GM10248 (cell line): ENCODE measurements at places on chromosomes 2 and 18.

- DNase-seq: no peak
Measured at GRCh38 chr2:17918789-17919188, 40.3 kb downstream of the KCNS3 start.

GRCh38 chr18:13630716-13631268 is 95.6 kb downstream of the FAM210A start:
- no peak for DNase-seq

GRCh38 chr18:58902961-58903360 is 38.3 kb downstream of the ZNF532 start:
- no peak for DNase-seq

- no peak for DNase-seq
Measured at GRCh38 chr2:1674766-1675397, 69.4 kb downstream of the PXDN start.

DNA sequence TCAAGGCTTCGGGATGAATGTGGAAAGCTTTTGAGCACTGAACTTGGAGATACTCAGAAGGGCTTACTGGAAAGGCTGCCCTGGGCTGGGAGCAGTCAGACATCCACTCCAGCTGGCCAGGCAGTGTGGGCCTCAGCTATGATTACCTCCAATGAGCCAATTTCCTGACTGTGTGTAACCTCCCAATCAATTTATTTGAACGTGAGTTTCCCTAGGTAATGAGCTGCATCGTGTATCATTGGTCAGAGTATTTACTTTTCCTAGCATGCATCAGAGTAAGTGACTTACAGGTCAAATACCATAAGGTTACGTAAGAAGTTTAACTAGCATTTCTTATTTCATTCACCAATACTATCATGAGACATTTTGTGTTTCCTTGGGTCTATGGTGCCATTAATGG is 11.0 kb upstream of the CTAGE1 start:
- DNase-seq: no peak

DNA sequence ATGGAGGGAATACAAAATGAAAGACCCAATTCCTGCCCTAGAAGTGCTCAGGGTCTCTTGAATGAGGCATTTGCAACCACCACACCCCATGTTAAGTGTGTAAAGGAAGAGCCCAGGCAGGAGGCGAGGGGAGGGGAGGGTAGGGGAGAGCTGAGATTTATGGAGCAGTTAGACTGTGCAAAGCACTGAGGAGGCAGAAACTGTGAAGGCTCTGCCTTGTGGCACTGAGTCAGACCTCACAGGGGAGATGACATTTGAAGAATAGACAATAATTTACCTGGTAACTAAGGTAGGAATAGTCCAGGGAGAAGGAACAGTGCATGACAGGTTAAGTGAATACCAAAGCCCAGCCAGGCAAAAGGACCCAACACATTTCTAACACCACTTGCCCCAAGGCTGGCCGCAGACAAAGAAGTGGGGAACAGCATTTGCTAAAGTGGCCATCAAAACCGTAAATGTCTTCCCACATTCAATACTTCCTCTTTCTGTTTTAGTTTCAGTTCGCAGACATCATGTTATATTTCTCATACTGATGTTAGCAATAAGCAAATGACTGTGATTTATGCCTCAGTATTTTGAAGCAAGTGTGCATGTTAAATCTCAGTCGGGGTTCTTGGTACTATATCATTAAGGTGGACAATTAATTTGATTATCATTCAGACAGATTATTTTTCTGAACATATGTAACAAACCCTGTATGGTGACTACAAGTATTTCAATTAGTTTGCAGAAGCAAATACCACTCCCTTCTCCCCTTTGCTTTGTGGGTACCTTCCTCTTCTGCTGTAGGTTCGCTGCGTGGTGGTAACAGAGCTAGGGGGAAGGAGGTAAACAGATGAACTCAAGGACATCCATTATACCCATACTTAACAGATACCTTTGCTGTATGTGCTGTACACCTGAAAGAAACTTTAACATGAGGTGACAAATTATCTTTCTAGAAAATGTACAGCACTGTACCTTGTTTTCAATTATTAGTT is 27.5 kb downstream of the CDH20 start:
- DNase-seq: peak; percentile 18

DNA sequence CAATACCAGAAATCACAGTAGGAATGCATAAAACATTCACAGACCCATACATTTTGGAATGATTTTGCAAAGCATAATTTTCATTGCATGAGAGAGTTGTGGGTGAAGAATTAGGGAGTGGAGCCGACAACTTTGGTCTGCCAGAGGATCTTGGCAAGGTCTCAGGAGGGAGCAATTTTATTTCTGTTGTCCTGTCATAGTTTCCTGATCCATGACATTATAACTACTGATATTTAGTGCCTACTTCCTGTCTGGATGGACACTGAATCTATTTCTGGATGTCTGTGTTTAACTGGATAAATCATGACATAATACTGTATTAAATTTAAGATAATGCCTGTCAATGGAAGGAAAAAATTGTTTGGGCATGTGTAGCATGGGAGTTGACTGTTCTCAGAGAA is 2.4 kb downstream of the ITGA4 start:
- no peak for DNase-seq

DNA sequence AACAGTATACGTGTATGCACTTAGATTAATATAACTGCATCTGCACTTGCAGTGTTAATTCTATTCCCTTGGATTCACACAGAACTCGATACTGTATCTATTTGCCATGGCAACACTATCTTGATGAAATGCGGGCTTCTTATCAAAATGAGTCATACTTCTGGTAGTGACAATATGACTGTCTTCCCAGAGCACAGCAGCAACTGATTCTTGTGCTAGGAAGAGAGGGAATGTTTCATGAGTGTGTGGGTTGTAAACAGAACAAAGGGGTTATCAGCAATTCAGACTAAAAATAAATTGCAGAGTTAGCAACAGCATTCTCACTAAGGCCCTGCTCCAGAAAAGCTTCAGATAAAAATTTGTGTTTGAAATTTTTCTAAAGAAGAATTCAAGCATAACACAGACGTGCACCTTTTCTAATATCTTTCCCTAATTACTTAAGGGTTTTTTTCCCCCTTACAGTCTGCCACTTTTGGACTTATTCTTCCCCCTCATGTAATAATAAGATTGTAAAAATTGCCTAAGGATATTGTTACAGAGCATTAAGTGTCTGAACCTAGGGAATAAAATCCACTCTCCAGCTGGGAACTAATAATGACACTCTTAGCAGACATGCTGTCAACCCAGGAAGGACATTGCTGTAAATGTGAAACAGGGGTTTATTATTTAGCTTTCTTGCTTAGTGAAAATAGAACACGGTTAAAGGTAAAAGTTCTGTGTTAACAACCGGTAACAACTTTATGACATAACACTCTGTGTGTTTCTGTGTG is 99.9 kb upstream of the SLC38A11 start:
- no peak for DNase-seq

DNA sequence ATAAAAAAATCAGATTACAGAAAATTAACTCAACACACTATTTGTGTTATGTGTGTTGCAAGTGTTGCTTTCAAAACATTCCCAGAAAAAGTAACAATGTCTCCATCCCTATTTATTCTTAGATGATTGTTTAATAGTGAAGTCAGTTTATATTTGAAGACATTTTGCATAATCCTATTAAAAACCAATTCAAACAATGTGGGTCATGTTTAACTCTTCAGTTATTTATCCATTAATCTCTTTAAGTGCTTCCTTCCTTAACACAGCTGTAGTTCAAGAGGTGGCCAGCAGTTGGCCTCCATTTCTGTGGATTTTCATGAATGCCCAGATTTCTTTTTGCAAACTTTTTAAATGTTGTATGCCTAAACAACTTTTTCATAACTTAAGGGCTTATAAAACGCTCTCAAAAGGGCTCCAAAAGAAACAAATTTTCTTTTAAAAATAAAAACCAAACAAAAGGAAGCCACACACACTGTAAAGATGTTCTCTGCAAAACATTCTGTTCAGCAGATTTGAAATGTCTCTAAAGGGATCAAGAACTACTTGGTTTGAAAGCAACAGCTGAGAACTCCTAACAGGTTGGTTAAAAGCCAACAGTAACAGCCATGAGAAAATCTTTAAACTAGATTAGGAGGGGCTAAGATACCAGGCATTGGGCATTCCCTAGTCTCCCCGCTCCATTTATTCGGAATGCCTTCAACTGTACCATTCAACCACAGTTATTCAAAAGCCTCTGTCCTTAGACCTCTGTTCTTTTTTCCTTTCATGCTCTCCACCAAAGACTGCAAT is 71.5 kb downstream of the THADA start:
- DNase-seq: no peak

GRCh38 chr2:236872015-236872414 is 213.7 kb upstream of the COPS8 start:
- no peak for DNase-seq

DNA sequence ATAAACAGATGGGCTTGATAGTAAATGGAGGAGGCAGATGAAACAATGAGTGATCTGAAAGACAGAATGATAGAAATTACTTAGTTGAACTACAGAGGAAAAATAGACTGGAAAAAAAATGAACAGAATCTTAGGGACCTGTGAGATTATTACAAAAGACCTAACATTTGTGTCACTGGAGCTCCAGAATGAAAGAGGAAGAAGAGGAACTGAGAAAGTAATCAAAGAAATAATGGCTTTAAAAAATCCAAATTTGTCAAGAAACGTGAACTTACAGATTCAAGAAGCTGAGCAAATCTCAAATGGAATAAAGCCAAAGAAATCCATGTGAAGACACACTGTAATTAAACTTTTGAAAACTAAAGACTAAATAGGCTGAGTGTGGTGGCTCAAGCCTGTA is 28.3 kb downstream of the EVA1A start:
- DNase-seq: no peak

DNA sequence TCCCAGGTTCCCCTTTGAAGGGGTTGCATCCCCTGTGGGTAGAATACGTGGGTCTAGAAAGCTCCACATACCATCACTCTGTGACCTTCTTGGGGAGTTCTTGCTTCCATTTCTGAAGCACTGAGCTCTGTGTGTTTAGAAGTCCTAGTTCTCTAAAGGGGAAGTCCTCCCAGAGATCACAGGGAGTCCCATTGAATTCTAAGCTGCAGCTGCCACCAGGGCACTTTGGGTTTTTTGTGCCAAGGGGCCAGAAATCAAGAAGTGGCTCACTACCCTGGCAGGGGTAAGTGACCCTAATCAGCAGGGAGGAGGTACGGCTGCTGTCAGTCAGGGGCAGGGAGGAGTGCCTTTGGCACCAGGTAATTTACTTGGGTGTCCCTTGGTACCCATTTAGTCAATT is 70.9 kb downstream of the EHD3 start:
- DNase-seq: no peak

DNA sequence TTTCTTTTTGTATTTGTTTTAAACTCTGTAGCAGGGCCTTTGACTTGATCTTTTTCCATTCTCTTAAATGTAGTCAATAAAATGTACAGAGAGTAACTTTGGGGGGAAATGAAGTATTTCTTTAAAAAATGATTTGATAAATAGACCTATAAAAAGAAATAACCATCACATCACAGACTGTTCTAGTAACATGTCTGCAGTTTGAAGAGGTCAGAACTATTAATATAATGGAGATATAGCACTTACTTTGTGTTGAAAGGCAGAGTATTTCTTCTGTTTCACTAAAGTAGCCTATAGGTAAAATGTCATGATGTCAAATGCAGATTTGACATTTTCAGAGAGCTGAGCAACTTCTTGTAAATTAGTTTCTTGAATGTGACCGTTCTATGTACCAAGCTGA is 55.7 kb upstream of the FAM237A start:
- no peak for DNase-seq
